ENCODE measurements at places on chromosomes 7 and 10.

GRCh38 chr7:369476-370258 is 79.7 kb downstream of the FOXL3 start:
- DNase-seq, result no peak

DNA sequence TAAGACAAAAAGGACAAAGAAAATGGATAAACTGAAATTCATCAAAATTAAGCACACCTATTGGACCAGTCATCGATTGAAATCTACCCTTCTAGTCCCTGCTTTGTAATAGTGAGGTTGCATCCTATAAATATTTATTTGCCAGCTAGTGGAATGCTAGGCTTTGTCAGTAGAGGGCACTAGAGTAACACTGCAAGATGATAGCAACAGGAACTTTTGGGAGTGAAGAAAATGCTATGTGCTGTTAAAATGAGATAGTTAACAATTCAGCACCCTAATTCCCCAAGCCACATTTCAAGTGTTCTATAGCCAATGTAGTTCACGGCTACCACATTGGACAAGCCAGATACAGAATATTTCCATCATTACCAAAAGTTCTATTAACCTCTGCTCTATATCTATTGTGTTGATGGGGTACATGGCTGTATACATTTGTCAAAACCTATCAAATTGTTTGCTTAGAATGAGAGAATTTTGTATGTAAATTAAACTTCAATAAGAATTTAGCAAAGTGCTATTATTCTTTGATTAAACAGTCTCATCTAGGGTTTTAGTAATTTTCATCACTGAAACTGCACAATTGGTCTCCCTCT is 69.8 kb downstream of the LSMEM1 start:
- peak; percentile 47 for DNase-seq

DNA sequence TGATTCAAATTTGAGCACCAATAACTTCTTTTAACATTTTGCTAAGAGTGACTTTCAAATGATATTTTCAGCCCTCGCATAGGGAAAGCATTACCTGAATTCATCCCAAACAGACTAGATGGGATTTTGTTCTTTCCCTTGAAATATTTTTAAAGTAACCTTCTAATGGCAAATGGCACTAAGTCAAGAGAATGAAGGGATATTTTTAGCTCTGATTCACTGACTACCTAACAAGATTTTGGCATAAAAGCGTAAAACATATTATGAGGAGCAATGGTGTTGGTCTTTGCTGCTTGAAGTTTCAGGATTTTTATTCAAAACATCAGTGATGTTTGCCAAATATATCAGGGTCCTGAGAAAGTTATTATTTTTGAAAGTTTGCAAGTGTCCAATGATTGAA is 290.3 kb downstream of the CDK14 start:
- no peak for DNase-seq

GRCh38 chr7:37433166-37433565 is 15.5 kb downstream of the ELMO1 start:
- DNase-seq, result no peak

GRCh38 chr10:26857991-26858706 is 2.6 kb downstream of the ABI1 start:
- DNase-seq, result peak; percentile 42

DNA sequence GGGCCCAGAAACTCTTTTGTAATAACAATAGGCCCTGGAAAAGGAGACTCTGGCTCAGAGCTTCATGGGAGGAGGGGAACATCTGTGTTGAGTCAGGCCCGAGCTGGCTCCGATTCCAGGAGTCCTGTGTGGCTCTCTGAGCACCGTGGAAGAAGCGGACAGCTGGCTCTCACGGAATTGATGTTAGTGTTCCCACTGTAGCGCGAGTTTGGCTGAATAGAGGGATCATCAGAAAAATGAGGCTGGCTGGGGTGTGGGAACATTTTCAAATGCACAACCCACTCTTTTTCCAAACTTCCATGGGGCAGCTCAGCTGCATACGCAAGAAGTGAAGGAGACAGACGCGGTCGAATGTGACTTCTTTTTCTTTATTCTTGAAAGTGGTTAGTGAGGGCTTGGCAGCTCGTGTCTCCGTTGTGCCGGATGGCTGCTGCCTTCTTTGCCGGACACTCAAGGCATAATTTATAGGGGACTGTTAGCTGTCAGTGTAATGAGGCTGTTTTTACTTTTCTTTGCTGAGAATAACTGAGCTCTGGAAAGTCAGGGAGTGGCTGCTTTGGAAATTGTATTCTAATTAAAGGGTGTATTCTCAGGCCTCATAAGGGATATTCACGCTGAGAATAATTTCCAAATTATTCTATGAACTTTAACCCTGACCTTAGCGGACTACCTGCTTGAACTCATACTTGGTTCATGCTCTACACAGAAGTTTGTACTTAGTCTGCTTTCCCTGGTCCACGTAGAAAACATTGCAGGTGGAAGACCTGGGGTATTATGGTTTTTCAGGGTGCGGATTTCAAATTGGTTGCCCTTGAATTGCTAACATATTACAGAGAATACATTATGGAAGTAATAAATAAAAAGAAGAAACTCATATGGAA is 23.1 kb downstream of the MDFIC start:
- DNase-seq, result no peak

- DNase-seq, result no peak
These were observed 38.7 kb downstream of the GPR26 start for GRCh38 chr10:123704812-123705211.

All from naive B cell (primary cell).